Nucleus accumbens (tissue), 56 donors: ENCODE measurements at places on chromosomes 11 and 22.

- no peak for DNase-seq
These were observed 37.2 kb downstream of the CKAP5 start for GRCh38 chr11:46808799-46809431.

DNA sequence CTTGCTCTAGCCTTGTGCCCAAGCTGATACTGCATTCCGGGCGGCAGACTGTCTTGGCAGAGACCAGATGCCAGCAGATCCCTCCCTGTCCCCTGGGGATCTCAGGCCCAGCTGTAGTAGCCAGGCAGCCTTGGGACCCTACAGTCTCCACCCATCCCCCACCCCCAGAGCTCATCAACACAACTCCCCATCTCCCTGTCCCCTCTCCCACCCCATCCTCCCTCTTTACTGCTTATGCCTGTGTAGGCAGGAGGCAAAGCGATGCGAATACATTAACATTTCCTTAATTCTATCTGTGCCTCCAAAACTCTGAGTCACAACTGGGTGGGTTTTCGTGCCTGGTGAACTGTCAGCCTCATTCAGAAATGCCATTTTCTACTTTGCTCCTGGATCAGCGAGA, 547.6 kb downstream of the BUD13 start:
- peak; percentile 67 for DNase-seq

DNA sequence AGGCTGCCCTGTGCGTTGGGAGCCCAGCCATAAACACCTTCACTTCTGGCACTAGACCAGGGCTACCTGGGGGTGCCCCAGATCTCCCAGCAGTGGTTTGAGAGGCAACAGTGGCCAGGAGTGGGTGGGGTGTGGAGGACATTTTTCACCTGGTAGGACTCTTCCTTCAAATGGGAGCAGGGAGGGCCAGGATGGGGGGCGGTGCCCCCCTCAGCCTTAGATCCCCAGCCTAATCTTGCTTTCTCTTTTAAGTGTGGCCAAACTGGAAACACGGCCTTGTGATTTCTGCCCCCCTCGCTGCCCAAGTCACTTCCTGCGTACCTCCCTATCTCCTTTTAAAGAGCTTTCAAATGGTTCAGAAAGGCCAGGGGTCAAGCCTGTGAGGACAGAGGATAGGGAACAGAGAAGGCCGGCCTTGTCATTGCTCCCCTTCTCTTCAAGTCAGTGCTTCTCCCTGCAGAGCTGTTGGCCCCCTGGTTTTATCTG, 800 bp downstream of the KCNJ5 start:
- DNase-seq = no peak

GRCh38 chr22:38127869-38128268, 17.4 kb upstream of the BAIAP2L2 start:
- no peak for DNase-seq

DNA sequence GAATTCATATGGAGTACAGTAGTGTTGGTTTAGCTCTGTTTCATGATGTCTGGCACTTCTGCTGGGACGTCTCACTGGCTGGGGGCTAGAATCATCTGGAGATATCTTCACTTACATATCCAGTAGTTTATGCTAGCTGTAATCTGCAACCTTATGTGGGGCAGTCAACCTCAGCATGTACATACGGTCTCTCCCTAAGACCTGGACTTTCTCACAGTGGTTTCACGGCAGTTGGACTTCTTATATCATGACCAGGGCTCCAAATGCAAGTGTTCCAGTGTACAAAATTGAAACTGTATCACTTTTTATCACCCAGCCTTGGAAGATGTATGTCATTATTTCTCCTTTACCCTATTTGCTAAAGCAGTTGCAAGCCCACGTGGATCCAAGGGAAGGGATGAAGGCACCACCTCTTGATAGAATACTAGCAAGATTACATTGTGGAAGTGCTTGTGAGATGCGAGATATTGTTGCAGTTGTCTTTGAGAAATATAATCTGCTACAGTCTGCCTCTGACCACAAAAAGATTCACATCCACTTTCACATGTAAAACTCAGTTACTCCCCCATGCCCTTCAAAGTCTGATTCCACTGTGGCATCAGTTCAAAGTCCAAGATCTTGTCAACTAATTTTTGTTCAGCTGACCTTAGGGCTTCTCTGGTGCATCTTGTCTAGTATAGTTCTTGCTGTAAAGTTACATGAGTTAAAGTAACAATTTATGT, 316.6 kb upstream of the NCAM1 start:
- no peak for DNase-seq

DNA sequence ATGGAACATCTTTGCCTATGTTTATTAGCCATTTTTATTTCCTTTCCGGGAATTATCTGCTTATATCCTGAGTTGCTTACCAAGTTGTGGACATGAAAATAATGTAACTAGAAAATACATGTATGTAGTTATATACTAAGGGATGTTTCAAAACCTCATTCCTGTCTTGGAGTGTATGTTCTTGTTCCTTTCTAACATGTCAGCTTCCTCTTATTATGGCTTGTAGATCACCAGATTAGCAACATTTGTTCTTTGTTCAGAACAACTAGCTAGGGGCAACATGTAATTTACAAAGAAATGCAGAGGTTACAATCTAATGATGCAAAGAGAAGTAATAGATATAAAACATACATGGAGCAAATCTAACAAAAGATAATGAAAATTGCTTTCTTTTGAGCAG, 13.1 kb upstream of the TMEM123 start:
- DNase-seq = no peak

GRCh38 chr11:36033082-36033751, 89.4 kb downstream of the LDLRAD3 start:
- no peak for DNase-seq

DNA sequence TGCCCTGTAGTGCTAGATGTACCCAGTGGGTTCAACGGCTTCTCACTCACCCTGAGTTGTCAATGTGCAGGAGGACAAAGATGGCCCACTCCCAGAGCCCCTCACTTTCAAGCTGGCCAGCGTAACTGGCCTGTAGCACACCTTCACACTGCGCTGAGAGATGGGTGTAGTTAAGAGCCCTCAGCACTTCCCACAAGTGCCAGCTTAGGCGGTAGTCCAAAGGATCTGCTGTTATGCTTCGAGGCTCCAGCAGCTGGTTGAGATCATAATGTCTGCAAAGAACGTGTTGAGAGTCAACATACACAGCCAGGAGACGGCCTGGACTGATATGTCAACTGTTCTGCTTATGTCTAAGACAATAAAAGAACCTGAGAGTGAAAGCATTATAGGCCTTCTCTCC, 14.7 kb upstream of the CHRNA10 start:
- no peak for DNase-seq

DNA sequence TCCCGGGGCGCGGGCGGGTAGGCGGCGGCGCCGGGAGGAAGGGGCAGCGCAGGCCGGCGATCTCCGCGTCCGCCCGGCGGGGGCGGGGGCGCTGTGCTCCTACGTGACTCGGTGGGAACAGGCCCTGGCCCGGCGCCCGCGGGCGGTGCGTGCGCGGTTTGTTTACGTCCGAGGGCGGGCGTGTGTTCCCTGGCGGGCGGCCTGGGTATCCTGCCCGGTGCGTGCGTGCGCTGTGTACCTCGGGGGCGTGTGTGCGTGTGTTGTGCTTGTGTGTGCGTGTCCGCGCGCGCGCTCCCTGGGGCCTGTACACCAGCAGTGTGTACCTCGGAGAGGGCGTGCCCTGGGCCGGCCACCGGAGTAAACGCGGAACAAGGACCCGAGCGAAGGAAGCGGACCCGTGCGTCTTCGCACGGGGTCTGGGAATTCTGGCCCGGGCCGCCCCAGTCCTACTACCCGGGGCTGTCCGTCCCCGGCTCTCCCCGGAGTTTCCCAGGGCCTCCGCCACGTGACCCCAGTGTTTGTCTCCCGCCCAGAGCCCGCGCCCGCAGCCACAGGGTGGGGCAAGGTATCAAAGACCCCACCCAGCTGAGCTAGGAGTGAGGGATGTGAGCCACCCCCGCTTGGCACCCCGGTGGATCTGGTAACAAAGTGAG, 769 bp downstream of the MAFF start:
- peak; percentile 42 for DNase-seq

DNA sequence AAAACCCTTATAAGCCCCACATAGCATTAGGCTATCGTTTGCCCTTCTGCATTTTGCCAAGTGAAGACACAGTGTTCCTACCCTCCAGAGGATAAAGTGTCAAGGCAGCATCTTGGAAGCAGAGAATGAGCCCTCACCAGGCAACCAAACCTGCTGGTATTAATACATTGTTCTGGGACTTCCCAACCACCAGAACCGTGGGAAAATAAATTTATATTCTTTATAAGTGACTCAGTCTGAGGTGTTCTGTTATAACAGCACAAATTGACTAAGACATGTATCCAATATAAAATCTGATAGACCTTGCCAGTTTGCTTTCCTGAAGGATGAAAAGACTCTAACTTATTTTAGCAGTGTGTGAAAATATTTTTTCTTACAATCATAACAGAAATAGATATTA, 792.5 kb upstream of the LRRC4C start:
- no peak for DNase-seq

- no peak for DNase-seq
These were observed 5.5 kb downstream of the PKNOX2 start for GRCh38 chr11:125170001-125170509.

DNA sequence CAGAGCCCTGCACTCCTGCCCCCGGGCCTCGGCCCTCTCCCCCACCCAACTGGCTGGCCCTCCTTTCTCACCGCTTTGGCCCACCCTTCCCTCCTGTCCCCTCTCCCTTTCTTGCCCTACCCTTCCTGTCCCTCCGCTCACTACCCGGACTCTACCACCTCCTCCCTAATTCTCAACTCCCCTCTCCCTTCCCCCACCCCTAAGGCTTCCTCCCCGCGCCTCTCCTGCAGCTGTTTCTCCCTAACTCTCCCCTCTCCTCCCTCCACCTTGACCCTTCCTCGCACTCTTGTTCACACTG, 421 bp downstream of the SLC15A3 start:
- DNase-seq = no peak

- DNase-seq = no peak
These were observed 332 bp downstream of the TEAD1 start for GRCh38 chr11:12674571-12674935.

- no peak for DNase-seq
These were observed 31.1 kb downstream of the OR6Q1 start for GRCh38 chr11:58061813-58062212.

GRCh38 chr11:11148104-11148509, 204.9 kb downstream of the CSNK2A3 start:
- DNase-seq = peak; percentile 29

DNA sequence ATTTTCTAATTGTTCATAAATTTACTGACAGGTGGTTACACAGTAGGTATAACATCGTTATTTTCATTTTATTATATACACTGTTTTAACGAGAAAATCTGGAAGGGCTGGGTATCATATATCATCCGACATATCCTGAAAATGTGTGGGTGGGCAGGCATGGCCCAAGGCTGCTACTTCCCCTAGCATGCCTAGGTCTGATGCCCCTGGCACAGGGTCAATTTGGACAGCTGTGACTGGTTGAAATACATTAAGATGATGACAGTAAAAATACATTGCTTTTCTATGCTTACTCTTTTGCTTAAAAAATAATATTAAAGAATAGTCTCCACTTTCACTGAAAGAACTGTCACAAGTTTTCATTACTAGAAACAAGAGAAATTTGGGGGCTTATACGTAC, 908.8 kb downstream of the OPCML start:
- no peak for DNase-seq

DNA sequence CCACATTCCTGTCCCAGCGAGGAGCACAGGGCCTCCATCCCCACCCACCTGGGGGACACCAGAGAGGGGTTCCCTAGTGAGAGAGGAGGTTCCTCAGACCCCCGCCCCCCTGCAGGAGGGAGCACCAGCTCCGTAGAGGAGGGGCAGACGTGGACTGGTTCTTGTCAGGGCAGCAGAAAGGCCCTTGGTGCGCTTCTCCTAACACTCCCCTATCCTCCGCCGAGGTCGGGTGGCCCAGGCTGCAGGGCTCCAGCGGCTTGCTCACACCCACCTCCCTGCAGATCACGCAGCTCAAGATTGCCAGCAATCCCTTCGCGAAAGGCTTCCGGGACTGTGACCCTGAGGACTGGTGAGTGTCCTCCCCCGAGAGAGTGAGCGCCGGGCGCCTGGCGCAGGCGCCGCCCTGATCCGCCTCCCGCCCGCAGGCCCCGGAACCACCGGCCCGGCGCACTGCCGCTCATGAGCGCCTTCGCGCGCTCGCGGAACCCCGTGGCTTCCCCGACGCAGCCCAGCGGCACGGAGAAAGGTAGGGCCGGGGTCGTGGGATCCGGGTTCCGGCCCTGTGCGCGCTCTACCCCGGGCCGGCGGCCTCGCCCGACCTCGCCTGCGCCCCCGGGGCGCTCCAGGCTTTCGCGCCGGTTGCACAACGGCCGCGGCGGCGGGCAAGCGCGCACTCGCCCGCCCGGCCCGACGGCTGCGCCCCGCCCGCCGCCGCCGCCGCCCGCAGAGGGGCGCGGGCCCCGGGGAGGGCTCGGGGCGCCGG, 5.1 kb downstream of the TBX1 start:
- no peak for DNase-seq
